Left ventricle myocardium inferior (tissue), 1 donor: ENCODE measurements at places on chromosomes 11 and 22. TPM values are rescaled to one million over a fixed set of nuclear protein-coding genes. Genes with fewer than 3 reads are reported as not detected.

DNA sequence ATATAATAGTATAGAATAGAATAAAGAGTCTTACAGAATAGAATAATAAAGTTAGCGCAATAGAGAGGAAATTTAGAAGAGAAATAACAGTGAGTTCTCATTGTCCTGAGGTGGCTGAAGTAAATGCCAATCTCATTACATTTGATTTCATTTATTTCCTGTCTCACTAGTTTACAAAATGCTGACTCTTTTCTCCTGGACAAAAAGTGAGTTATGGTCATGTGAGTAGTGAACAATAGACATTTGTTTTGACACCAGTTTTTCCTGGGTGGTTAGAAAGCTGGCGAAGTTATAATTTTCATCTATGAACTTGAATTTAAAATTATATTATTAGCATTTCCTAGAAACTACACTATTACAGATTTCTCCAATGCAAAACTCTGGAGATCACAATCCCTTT, 143.7 kb downstream of the TYR start:
- H3K4me3 ChIP-seq = no peak overlapping the region
- DNase-seq = no peak

- H3K27ac ChIP-seq = no peak overlapping the region
- peaks cover 16% of the 10 kb centered on the region for H3K27me3 ChIP-seq
- no peaks in the 10 kb centered on the region for H3K4me1 ChIP-seq
- H3K36me3 ChIP-seq = no peaks in the 10 kb centered on the region
- H3K4me3 ChIP-seq = no peak overlapping the region
- no peak for DNase-seq
These were observed 25.6 kb upstream of the ZDHHC13 start for GRCh38 chr11:19091366-19091765.

- no peak for DNase-seq
- peaks cover 4% of the 10 kb centered on the region for H3K4me1 ChIP-seq
- no peaks in the 10 kb centered on the region for H3K27me3 ChIP-seq
- H3K36me3 ChIP-seq = no peaks in the 10 kb centered on the region
These were observed 82.9 kb downstream of the OSBP2 start for GRCh38 chr22:30777587-30777986.

DNA sequence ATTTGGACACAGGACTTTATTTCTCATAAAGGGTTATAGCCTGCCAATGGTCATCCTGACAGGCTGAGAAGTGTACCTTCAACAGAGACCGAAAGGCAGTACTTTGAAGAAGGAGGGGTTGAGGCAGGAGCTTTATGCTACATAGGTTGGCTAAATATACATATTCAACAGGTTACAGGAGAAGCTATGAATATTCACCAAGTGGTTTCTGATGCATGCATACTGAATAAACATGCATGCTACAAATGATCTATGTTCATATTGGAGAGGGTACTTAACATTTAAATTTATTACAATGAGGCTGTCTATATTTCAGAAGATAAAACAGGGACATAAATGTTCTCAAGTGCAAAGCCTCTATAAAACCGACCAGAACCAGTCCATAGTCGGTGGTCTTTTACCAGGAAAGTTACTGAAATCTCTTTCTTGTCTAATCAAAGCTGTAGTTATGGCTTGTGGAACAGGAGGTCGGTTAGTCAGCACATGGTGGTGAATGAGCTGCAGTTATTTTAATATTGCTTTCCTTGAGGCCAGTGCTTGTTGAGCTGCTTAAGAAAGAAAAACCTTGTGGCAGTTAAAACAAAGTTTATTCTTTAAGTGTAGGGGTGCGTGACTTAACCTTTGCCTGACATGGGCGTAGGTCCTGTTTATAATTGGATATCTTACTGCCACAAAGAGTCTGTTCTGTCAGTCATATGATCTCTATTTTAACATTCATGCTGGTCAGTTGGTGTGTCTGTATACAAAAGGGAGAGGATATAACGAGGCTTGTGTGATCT, 19.5 kb downstream of the CNTF start:
- peaks cover 30% of the 10 kb centered on the region for H3K4me1 ChIP-seq
- H3K4me3 ChIP-seq = no peak overlapping the region
- H3K27ac ChIP-seq = no peak overlapping the region
- DNase-seq = no peak

DNA sequence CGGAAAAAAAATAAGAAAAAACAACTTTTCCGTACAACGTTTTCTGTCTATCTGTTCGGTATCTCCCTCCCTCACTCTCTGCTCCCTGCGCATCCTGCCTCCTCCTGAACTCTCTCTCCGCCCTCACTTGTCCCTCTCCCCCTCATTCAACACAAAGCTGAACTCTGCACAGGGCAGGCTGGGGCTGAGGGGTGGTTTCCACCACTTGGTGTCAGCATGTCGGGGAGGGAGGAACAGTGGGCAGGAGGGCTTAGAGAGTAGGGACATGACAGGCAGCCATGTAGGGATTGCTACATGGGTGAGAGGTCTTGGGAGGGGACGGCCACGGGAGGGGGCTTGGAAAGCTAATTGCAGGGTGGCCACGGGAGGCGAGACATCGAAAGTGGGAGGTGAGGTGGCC, 17.6 kb downstream of the SLC22A12 start:
- H3K4me1 ChIP-seq = peaks cover 6% of the 10 kb centered on the region
- H3K27ac ChIP-seq = no peak overlapping the region
- peak overlapping the region; percentile 52 for H3K4me3 ChIP-seq
- H3K27me3 ChIP-seq = peaks cover 65% of the 10 kb centered on the region

GRCh38 chr22:50276143-50276542, 6.0 kb upstream of the MAPK11 start:
- H3K27ac ChIP-seq = peak overlapping the region; percentile 36
- peaks cover 11% of the 10 kb centered on the region for H3K27me3 ChIP-seq
- peaks cover 25% of the 10 kb centered on the region for H3K4me1 ChIP-seq
- DNase-seq = peak; percentile 68
- H3K36me3 ChIP-seq = peaks cover 62% of the 10 kb centered on the region

- H3K4me1 ChIP-seq = peaks cover 70% of the 10 kb centered on the region
- H3K4me3 ChIP-seq = peak overlapping the region; percentile 61
- DNase-seq = peak; percentile 93
- peak overlapping the region; percentile 94 for H3K27ac ChIP-seq
- peaks cover 82% of the 10 kb centered on the region for H3K36me3 ChIP-seq
- no peaks in the 10 kb centered on the region for H3K27me3 ChIP-seq
These were observed 7.0 kb downstream of the MAP3K11 start for GRCh38 chr11:65606876-65607613.

GRCh38 chr11:46554213-46555147, 39.3 kb downstream of the AMBRA1 start:
- no peak for DNase-seq
- H3K27ac ChIP-seq = peak overlapping the region; percentile 65
- H3K4me3 ChIP-seq = no peak overlapping the region
- H3K27me3 ChIP-seq = no peaks in the 10 kb centered on the region

GRCh38 chr11:124758355-124759265, 3.5 kb downstream of the ESAM start:
- DNase-seq = peak; percentile 78
- peak overlapping the region; percentile 82 for H3K4me3 ChIP-seq
- H3K36me3 ChIP-seq = peaks cover 12% of the 10 kb centered on the region
- H3K27me3 ChIP-seq = peaks cover 83% of the 10 kb centered on the region

- H3K4me3 ChIP-seq = no peak overlapping the region
- H3K36me3 ChIP-seq = no peaks in the 10 kb centered on the region
- H3K27me3 ChIP-seq = no peaks in the 10 kb centered on the region
- no peak for DNase-seq
These were observed 25.6 kb downstream of the MRPL21 start for GRCh38 chr11:68878022-68878421.

- H3K27me3 ChIP-seq = no peaks in the 10 kb centered on the region
- no peak overlapping the region for H3K4me3 ChIP-seq
- DNase-seq = no peak
- no peaks in the 10 kb centered on the region for H3K4me1 ChIP-seq
- H3K36me3 ChIP-seq = no peaks in the 10 kb centered on the region
These were observed 22.1 kb upstream of the OR5M8 start for GRCh38 chr11:56513280-56513679.

- H3K27me3 ChIP-seq = no peaks in the 10 kb centered on the region
- H3K27ac ChIP-seq = peak overlapping the region; percentile 35
- peaks cover 31% of the 10 kb centered on the region for H3K4me1 ChIP-seq
- no peak overlapping the region for H3K4me3 ChIP-seq
These were observed 54.8 kb downstream of the PTPRJ start for GRCh38 chr11:48034926-48035871.

GRCh38 chr11:128891913-128892398, 800 bp downstream of the KCNJ5 start:
- peaks cover 30% of the 10 kb centered on the region for H3K27me3 ChIP-seq
- no peaks in the 10 kb centered on the region for H3K36me3 ChIP-seq
- peak overlapping the region; percentile 73 for H3K4me3 ChIP-seq
- H3K4me1 ChIP-seq = peaks cover 65% of the 10 kb centered on the region

DNA sequence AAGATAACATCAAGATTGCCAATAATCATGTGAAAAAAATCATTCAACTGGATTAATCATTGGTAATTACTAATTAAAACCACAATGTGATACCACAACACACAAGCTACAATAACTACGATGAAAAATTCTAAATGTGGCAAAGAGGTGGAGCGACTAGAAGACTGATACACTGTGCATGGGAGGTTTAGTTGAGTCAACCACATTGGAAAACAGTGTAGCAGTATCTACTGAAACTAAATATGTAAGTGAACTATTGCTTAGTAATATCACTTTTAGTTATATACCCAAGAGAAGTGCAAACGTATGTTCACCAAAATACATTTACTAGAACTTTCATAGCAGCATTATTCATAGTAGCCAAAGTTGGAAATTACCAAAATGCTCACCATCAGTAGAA, 359.9 kb downstream of the ETS1 start:
- no peaks in the 10 kb centered on the region for H3K36me3 ChIP-seq
- H3K4me1 ChIP-seq = no peaks in the 10 kb centered on the region
- no peaks in the 10 kb centered on the region for H3K27me3 ChIP-seq
- DNase-seq = no peak
- H3K27ac ChIP-seq = no peak overlapping the region

- no peaks in the 10 kb centered on the region for H3K27me3 ChIP-seq
- DNase-seq = no peak
- peak overlapping the region; percentile 74 for H3K27ac ChIP-seq
- no peaks in the 10 kb centered on the region for H3K36me3 ChIP-seq
These were observed 36.8 kb upstream of the ZBED5 start for GRCh38 chr11:10894666-10895065.

Gene TRPC6
- 0.22 TPM for total RNA-seq

Gene UPB1
- total RNA-seq = 1.1 TPM

Gene IGLL5
- 0.47 TPM for total RNA-seq

Gene PHF21B
- 0.69 TPM for total RNA-seq
